ENCODE measurements at places on chromosomes 6 and 20.

- DNase-seq = no peak
Observed at GRCh38 chr6:169052462-169052861, 201.2 kb downstream of the THBS2 start.

DNA sequence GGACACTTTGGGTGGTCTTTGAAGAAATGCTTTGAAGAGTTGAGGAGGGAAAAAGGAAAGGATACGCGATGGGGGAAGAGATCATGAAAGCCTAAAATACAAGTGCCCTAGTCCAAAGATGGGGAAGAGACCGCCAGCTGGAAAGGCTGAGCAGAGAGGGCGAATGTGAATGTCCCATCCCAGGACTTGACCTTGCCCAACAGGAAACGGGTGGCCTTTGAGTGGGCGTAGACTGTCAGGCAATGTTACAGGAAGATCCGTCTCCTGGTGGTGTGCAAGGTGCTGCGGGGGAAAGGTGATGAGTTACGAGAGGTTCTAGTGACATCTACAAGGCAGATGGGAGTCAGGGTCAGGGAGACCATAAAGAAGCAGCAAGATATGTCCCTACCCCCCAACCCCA, 55.0 kb upstream of the TBXT start:
- DNase-seq = no peak

GRCh38 chr6:90790696-90791095, 203.8 kb upstream of the MAP3K7 start:
- DNase-seq = peak; percentile 9

DNA sequence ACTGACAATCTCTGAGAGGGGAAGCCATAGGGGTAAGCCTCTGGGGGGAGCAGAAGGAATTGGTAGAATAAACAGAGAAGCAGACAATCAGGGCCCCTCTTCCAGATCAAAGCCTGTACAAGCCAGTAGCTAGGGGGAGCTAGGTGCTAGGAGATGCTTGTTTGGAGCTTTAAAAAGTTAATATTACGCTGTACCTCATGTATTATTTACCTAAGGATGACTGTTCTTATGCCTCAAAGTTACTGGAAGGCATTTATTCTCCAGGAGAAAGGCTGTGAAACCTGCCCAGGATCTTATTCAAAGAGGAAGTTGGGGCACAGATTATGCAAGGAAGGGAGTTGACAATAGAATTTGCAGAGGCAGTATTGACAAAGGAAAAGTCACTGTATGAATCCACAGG, 111.8 kb upstream of the SLC35F1 start:
- DNase-seq = no peak

GRCh38 chr6:157269261-157269794, 54.0 kb downstream of the TMEM242 start:
- no peak for DNase-seq

DNA sequence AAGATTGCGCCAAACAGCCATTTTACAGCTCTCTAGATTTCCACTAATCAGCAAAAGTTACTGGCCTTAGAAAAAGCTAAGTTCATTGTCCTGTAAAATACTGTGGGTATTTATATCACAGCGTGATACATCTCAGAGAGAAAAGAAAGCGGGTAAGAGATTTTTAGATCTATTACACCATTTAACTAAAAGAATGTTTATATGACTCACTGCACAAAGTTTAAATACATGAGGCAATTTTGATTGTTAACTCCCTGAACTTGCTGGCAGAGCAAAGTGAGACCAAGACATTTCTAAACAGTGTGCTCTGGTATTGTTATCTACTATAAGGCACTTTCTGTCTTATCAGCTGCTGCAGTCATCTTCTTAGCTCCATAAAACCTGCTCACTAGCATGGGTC, 314.3 kb downstream of the EPHA7 start:
- DNase-seq = no peak

Measured in 8988T (cell line).